ENCODE measurements at places on chromosomes 16 and 17. TPM values are rescaled to one million over a fixed set of nuclear protein-coding genes. Genes with fewer than 3 reads are reported as not detected.

DNA sequence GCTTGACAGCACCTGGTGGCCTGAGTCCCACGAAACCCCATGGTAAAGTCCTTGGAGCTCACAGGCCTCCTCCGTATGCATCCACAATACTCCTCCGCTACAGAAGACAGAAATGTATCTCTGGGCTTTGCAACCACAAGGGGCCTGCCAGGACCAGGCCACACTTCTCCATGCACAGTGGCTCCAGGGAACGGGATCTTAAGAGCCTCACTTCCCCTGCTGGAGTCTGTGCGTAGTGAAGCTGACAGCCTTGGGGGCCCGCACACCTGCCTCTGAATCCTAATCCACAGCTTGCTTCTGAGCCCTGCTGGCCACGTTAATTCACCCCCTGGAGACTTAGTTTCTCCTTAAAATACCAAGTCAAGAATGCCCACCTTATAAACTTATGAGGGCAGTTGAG lies 125.7 kb downstream of the COPRS start:
- no peaks in the 10 kb centered on the region for H3K36me3 ChIP-seq
- H3K27ac ChIP-seq = no peak overlapping the region
- no peak for DNase-seq
- no peak overlapping the region for H3K4me3 ChIP-seq
- H3K27me3 ChIP-seq = no peaks in the 10 kb centered on the region

DNA sequence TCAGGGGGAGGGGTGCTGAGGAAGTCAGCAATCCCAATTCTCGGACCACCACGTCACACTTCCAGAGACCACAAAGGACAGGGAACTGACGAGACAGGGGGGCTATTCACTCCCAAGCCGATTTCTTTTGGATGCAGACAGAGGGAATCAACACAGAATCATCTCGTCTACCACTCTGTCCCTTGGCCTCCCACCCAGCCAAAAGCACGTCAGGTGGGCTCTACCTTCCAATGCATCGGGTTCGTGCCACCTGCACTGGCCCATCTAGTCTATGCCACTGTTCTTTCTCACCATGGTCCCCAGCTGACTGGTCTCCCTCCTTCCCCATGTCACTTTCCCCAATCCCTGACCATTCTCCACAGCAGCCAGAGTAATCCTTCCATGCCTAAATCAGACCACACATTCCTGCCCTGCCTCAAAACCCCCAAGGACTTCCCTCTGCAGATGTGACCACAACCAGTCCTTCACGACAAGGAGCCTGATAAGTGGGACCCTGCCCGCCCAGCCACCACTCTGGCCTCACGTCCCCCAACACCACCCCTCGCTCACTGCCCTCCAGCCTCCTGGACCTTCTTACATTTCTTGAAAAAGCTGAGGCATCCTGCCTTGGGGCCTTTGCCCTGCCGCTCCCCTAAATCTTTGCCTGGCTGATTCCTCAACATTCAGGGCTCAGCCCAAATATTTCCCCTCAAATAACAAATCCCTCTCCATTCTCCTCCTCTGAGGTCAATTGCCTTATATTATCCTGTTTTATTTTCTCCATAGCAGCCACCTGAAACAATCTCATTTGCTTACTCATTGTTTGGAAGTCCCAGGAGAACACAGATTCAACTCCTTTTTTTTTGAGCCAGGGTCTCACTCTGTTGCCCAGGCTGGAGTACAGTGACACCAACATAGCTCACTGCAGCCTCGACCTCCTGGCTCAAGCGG lies 70.4 kb downstream of the IL21R start:
- peak; percentile 90 for DNase-seq
- peaks cover 32% of the 10 kb centered on the region for H3K4me1 ChIP-seq
- no peaks in the 10 kb centered on the region for H3K27me3 ChIP-seq
- no peak overlapping the region for H3K4me3 ChIP-seq
- peak overlapping the region; percentile 61 for H3K27ac ChIP-seq

DNA sequence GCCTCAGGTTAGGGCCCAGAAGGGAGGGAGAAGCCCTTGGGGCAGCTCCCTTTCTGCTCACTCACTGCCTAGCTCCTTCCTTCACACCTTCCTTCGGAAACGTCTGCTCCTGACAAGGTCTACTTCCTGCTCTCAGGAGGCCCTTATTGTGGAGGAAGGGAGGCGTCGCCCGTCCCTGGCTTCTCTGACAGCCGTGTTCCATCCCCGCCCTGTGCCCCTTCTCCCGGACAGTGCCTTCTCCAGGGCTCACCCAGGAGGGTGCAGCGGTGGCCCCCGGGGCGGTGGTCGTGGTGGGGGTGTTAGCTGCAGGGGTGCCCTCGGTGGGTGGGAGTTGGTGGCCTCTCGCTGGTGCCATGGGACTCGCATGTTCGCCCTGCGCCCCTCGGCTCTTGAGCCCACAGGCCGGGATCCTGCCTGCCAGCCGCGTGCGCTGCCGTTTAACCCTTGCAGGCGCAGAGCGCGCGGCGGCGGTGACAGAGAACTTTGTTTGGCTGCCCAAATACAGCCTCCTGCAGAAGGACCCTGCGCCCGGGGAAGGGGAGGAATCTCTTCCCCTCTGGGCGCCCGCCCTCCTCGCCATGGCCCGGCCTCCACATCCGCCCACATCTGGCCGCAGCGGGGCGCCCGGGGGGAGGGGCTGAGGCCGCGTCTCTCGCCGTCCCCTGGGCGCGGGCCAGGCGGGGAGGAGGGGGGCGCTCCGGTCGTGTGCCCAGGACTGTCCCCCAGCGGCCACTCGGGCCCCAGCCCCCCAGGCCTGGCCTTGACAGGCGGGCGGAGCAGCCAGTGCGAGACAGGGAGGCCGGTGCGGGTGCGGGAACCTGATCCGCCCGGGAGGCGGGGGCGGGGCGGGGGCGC lies 231.9 kb downstream of the SEC14L1 start:
- H3K4me1 ChIP-seq = peaks cover 66% of the 10 kb centered on the region
- peak overlapping the region; percentile 92 for H3K27ac ChIP-seq
- no peaks in the 10 kb centered on the region for H3K27me3 ChIP-seq
- peak overlapping the region; percentile 85 for H3K4me3 ChIP-seq
- H3K36me3 ChIP-seq = no peaks in the 10 kb centered on the region
- DNase-seq = peak; percentile 97

DNA sequence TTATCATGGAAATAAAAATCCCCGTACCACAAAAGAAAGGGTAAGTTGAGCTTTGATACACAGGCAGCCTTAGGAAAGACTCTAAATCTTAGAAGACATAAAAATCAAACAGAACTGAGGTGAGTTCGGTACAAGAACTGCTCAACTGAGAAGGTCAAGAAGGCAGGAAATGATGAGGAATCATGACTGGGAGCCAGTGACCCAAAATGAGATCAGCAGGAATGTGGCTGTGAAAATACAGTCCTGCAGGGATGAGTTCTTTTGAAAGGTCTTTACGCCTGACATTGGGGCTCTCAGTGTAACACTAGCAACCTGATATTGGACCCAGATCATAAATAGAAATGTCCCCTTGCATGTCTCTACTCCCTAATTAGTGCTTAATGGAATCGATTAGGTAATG lies 56.3 kb upstream of the CDH11 start:
- no peak overlapping the region for H3K4me3 ChIP-seq
- H3K27ac ChIP-seq = peak overlapping the region; percentile 57
- peaks cover 32% of the 10 kb centered on the region for H3K4me1 ChIP-seq
- peak; percentile 31 for DNase-seq
- no peaks in the 10 kb centered on the region for H3K27me3 ChIP-seq

The SOCS7 gene
- total RNA-seq = 17.1 TPM

GRCh38 chr17:81481815-81482505 lies 30.6 kb downstream of the ACTG1 start:
- H3K27ac ChIP-seq = no peak overlapping the region
- H3K27me3 ChIP-seq = no peaks in the 10 kb centered on the region
- no peaks in the 10 kb centered on the region for H3K36me3 ChIP-seq
- no peak for DNase-seq
- H3K4me1 ChIP-seq = peaks cover 15% of the 10 kb centered on the region

The ALOX12B gene
- not detected for total RNA-seq

- H3K4me1 ChIP-seq = peaks cover 40% of the 10 kb centered on the region
- peak overlapping the region; percentile 7 for H3K4me3 ChIP-seq
- H3K27ac ChIP-seq = peak overlapping the region; percentile 84
- no peaks in the 10 kb centered on the region for H3K27me3 ChIP-seq
- no peaks in the 10 kb centered on the region for H3K36me3 ChIP-seq
These were observed 19.4 kb downstream of the RHOT1 start for GRCh38 chr17:32161506-32162365.

- peak overlapping the region; percentile 2 for H3K27ac ChIP-seq
- H3K36me3 ChIP-seq = no peaks in the 10 kb centered on the region
- no peak for DNase-seq
- no peaks in the 10 kb centered on the region for H3K27me3 ChIP-seq
- peaks cover 49% of the 10 kb centered on the region for H3K4me1 ChIP-seq
- H3K4me3 ChIP-seq = no peak overlapping the region
These were observed 139.3 kb downstream of the ANKFN1 start for GRCh38 chr17:56292578-56292977.

- no peak overlapping the region for H3K4me3 ChIP-seq
- no peaks in the 10 kb centered on the region for H3K4me1 ChIP-seq
- no peaks in the 10 kb centered on the region for H3K36me3 ChIP-seq
- H3K27ac ChIP-seq = no peak overlapping the region
- DNase-seq = no peak
These were observed 86.6 kb upstream of the BRD7 start for GRCh38 chr16:50455288-50455845.

The KRT20 gene
- not detected for total RNA-seq

DNA sequence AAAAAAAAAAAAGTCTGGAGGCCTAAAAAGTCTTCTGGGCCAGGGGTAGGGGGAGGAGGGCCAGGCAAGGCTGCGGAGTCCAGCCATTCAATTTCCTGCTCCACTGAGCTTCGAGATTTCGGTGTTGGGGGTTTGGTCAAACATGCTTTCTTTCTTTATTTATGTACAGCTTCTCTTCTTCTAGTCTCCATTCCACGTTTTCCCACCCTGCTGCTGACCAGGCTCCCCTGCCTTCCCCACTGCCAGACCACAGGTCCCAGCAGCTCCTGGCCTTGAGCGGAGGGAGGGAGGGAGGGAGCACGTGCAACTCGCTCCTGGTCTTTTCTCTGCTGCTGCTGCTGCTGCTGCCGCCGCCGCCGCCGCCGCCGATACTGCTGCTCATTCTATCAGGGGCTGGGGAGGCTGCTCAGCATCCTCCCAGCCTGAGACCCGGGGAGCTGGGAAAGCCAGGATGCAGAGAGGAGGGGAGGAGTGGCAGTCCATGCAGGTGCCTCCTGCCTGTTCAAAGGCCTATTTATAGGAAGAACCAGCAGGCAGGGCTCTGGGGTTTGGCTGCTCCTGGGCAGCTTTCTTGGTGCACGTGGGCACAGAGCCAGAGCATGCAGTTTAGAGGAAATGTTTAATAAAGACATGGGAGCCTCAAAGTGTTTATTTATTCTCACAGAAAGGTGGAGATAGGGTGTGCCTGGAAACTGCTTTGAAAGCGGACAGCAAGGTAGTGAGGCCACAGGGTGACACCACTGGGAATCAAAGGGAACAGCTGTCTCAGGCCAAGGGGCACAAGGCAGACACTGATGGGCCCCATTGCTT lies 23.4 kb upstream of the ZFHX3 start:
- no peaks in the 10 kb centered on the region for H3K36me3 ChIP-seq
- peak overlapping the region; percentile 49 for H3K27ac ChIP-seq
- H3K4me1 ChIP-seq = peaks cover 39% of the 10 kb centered on the region
- peak; percentile 87 for DNase-seq
- peak overlapping the region; percentile 50 for H3K4me3 ChIP-seq

DNA sequence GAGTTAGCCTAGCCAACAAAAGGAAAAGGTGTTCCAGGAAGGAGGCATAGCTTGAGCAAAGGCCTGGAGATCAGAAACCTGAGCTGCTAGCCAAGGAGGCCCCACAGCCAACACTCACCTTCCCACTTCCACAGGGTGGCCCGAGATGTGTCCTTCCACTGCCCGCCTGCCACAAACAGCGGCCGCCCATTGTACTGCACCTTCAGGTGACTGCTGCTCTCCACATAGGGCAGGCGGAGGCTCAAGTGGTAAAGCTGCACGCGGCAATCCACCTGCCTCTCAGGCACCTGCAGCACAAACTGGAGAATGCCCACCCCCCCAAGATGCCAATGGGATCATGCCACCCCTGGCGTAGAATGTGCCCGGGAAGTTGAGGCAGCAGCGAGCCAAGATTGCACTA lies 111.5 kb downstream of the RMI2 start:
- no peak for DNase-seq
- peaks cover 11% of the 10 kb centered on the region for H3K27me3 ChIP-seq

The IRF8 gene
- total RNA-seq = 0.36 TPM

The MYH8 gene
- not detected for total RNA-seq

DNA sequence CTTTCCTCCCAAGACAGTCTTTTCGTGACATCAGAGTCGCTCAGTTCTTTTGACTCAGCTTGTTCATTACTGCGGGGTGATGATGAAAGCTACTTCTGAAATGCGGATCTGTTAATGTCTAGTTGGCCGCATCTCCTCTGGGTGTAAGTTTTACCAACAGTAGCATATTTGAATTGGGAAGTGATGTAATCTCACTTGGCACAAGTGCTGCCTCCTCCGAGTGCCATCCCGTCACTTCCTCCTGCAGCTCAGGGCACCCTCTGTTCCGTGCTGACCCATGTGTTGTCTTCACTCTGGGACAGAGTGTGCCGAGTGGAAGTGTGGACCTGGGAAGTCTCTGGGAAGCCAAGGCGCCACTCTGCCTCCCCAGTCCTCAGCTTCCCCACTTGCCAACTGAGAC lies 8.9 kb downstream of the ADAD2 start:
- H3K36me3 ChIP-seq = no peaks in the 10 kb centered on the region
- no peak overlapping the region for H3K27ac ChIP-seq
- H3K27me3 ChIP-seq = peaks cover 11% of the 10 kb centered on the region
- H3K4me3 ChIP-seq = no peak overlapping the region

DNA sequence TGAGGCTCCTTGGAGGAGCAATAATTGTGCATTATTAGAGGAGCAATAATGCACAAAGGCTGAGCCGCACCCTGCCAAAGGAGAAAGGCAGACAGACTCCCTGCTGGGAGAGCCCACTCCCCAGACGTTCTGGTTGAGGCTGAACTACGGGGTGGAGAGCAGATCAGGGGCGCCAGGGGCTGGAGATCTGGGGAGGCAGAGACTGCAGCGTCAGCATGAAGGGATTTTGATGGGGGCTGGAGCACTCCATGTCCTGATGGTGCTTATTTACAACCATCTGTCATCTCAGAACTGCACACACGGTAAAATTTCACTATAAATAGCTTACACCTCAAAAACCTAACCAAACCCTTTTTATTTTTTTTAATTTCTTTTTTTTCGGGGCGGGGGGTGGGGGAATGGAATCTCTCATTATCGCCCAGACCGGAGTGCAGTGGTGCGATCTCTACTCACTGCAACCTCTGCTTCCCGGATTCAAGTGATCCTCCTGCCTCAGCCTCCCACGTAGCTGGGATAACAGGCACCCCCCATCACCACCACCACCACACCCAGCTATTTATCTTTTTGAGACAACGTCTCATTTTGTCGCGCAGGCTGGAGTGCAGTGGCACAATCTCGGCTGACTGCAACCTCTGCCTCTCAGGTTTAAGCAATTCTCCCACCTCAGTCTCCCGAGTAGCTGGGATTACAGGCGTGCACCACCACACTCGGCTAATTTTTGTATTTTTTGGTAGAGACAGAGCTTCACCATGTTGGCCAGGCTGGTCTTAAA lies 4.3 kb upstream of the C16orf95 start:
- H3K27ac ChIP-seq = no peak overlapping the region
- peaks cover 9% of the 10 kb centered on the region for H3K4me1 ChIP-seq
- H3K27me3 ChIP-seq = no peaks in the 10 kb centered on the region
- H3K36me3 ChIP-seq = no peaks in the 10 kb centered on the region
- H3K4me3 ChIP-seq = no peak overlapping the region

Measured in osteoblast (primary cell).